NCI-H526 (cell line): ENCODE measurements at places on chromosomes 1 and 21.

GRCh38 chr1:4173731-4174130 lies 273.7 kb upstream of the C1orf174 start:
- no peak for DNase-seq

GRCh38 chr1:14553711-14554110 lies 44.8 kb upstream of the KAZN start:
- no peak for DNase-seq

GRCh38 chr1:55931081-55931940 lies 648.1 kb downstream of the PLPP3 start:
- DNase-seq, result no peak

- DNase-seq, result no peak
Observed at GRCh38 chr1:205592443-205593003, 39.3 kb downstream of the ELK4 start.

DNA sequence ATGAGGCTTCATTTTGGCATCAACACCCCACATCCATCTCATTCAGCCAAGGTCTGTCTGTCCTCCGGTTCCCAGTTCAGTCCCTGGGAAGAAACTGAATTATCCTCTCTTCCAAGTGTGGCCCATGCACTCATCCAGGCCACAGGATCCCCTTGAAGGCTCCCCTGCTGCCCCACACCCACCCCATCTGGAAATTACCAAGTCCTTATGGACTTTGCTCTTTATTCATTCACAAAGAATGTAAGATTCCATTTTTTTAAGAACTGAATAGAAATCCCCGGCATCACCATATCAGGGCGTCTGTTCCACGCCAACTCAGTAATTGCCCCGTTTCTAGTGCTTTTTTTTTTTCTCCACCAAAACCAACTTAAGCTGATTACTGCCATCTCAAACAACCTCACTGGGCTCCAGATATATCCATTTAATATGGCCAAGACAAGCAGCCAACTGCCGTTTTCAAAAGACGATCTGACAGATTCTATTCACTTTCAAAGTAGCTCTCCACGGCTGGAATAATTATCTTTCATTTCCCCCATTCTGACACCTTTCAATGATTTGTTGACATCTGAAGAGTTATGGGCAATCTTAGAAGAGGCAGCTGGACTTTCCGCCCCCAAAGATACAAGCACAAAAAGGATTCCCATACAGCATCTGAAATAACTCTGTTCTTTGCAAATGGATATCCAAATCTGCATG lies 55.9 kb downstream of the OLIG1 start:
- DNase-seq, result no peak

GRCh38 chr1:152912900-152913299 lies 4.6 kb downstream of the IVL start:
- DNase-seq, result no peak

DNA sequence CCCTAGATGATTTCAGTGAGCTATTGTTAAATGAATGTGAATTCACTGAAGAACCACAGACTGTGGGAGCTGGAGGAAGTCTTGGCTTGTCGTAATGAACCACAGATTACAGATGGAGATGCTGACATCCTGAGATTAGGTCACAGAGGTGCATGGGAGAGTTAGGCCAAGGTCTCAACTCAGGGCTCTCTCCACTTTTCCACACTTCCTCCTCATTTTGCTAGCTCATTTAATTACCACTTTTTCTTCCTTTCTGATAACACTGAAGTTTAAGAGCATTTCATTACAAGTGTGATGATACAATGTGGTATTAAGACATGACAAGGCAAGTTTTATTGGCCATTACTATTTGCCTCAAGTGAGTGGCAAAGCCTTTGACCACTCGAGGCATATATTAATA lies 30.8 kb downstream of the ST6GALNAC3 start:
- no peak for DNase-seq

GRCh38 chr1:53345996-53346813 lies 18.3 kb upstream of the LRP8 start:
- no peak for DNase-seq

DNA sequence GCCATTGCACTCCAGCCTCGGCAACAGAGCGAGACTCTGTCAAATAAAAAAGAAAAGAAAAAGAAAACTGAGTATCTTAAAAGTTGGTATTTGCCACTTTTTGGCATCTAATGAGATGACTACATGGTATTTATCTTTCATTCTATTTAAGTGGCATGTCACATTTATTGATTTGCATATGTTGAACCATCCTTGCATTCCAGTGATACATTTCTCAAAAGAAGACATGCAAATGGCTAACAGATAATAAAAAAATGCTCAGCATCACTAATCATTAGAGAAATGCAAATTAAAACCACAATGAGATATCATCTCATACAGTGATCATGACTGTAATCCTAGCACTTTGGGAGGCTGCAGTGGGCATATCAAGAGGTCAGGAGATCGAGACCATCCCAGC lies 28.1 kb downstream of the SFPQ start:
- no peak for DNase-seq

DNA sequence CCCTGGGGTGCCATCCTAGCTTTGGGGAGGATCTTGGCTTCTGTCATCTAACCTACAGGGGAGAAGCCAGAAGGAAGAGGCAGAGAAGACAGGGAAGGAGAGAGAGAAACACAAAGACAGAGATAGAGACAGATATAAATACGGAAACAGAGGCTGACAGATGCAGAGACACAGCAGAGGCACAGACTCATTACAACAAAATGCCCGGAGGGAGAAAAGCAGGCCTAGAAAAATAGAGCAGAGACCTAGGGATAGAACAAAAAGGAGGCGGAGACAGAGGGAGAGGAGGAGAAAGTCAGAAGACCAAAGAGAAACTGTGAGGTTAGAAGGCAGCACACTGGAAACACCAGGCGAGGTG lies 1.9 kb downstream of the PEAR1 start:
- DNase-seq, result no peak

DNA sequence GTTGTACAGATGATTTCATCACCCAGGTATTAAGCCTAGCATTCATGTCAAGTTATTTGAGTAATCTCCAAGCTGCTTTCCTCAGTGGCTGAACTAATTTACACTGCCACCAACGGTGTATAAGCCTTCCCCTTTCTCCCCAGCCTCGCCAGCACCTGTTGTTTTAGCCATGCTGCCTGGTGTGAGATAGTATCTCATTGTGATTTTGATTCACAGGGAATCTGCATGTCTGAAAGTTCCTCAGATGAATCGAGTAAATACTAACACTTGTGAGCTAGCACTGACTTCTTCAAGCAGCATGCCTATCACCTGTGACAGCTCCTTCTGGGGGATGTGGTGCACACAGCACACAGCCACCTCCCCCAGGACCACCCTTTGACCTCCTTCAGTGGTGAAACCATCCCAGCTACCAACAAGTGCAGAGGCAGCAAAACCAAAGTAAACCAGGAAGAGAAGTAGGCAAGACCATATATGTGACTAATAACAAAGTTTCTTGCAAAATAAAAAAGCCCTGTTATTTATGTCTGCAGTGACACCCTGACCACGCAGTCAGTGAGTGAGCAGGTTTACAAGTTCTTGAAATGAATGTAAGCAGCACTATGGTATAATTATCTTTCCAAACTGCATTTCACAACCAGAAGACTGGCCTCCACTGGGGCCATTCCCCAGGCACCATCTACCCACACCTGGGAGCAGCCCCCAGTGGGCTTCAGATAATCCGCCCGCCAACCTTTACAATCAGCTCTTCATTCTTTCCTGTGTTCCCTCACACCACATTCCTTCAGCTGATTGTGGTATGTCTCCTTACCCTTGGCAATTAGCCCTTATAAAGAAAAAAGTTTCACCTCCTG lies 173.8 kb downstream of the ETS2 start:
- no peak for DNase-seq

GRCh38 chr1:46535063-46535462 lies 16.4 kb downstream of the KNCN start:
- peak; percentile 35 for DNase-seq

- DNase-seq, result no peak
Observed at GRCh38 chr1:3022511-3022973, 1.3 kb downstream of the ACTRT2 start.

DNA sequence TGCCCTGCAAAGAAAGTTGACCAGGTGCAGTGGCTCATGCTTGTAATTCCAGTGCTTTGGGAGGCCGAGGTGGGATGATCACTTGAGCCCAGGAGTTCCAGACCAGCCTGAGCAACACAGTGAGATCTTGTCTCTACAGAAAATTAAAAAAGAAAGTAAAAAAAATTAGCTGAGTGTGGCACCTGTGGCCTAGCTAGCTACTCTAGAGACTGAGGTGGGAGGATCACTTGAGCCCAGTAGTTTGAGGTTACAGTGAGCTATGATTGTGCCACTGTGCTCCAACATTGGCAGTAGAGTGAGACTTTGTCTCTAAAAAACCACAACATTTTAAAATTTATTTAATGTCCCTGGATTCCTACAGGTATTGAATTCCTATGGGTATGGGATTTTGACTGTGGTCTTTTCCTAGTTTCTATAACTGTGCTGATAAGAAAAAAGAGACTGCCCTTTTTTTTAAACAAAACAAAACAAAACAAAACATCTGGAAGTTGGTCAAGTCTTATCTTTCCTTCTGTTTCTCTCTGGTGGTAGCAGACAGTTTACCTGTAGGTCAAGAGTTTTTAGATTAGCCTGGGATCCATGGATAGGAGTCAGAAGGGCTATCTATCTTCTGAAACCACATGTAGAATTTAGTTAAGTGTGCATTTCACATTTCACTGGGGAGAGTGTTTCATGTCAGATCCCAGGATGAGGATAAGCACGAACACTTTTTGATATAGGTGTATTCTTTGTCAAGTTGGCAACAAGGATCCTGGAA lies 18.8 kb downstream of the UCK2 start:
- no peak for DNase-seq

- no peak for DNase-seq
Observed at GRCh38 chr1:70093250-70093975, 112.0 kb downstream of the LRRC40 start.

DNA sequence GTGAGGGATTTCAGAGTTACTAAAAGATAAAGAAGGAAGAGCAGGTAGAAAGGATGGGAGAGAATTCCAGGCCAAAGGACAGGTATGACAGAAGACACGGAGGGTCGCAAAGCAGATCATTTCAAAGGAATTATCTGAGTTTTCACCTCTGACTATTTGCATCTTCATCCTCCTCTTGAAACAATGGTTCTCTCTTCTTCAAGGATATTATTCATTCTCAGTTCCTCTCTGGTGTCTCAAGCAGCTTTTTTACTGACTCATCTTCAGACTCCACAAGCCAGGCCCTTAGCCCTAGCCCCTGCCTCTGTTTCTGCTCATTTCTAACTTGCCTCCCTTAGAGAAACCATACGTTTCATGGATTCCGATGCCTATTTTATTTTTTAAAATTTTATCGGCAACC lies 15.0 kb downstream of the DDX59 start:
- DNase-seq, result no peak

DNA sequence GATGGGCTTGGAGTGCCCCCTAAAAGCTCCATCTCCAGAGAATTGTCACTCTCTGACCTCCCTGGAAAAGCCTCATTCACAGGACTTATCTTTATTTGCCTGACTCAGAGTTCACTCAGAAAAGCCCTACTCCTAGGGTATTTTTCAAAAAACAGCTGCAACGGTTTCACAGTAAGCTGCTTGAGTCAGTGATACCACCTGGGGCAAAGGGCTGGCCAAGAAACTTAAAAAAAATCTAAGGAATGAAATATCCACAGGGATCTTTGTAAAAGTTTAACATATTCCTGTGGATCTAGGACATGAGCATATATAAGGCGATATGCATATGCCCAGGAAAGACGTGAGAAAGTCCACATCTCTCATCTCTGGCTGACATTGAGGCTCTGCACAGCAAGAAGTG lies 33.8 kb upstream of the TSPAN2 start:
- no peak for DNase-seq

DNA sequence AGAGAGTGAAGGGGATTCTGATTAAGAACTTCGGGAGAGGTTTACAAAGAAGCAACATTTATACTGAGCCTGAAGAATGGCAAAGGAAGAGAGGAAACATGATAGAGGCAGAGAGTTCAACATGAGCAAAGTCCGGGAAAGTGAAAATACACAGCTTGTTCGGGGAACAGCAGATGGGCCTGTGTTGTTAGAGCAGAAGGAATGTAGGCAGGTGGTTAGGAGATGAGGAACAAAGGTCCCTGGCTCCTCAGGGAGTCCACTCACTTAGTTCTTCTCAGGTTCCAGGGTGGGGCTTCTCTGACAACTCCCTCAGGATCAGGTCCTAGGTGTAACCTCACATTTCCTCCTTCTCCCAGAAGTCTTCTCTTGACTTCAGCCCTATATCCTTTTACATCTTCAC lies 5.1 kb upstream of the ZNF326 start:
- DNase-seq, result no peak

- no peak for DNase-seq
Observed at GRCh38 chr1:2029561-2029960, 10.4 kb downstream of the GABRD start.

DNA sequence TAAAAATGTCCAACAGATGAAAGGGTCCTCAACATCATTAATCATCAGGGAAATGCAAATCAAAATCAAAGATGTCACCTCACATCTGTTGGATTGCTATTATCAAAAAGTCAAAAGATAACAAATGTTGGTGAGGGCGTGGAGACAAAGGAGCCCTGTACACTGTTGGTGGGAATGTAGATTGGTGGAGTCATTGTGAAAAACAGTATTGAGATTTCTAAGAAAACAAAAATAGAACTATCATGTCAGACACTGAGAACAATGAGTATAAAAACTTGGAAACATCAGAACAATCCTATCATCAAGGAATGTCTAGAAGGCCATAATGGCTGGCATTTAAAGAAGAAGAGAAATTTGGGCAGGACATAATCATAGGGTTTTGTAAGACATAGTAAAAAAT lies 209.2 kb upstream of the PTGFR start:
- DNase-seq, result no peak

DNA sequence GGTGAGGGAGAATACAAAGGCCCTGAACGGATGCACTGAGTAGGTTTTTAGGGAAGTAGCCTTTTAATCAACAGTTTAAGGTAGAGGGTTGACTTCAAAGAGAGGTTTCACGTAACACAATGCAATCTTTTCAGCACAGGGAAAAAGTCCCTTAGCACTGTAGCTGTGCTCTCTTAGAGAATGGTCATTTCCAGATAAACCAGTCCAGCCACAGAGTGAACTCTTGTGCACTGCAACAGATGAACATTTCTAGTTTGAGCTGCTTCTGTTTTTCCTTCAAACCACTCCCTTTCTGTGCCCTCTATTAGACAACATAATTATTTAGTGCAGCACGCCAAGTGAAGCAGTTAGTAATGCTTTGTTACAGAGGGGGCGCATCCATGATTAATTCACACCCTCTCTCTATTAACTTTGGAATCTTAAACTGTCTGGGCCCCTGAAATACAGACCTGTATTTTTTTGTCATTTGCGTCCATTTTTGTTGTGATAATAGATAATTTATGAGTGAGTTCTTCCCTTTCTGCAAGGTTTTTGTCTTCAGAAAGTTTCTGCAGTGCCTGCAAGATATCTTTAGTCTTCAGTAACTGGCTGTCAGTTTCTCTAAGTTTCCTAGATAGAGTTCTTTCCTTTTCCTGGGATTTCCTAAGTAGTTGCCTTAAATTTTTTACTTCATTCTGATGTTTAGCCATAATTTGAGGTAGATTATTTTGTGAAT lies 22.9 kb downstream of the LCA5L start:
- peak; percentile 14 for DNase-seq

- DNase-seq, result no peak
Observed at GRCh38 chr1:23357138-23357908, 12.3 kb downstream of the ZNF436 start.
